ENCODE measurements at places on chromosomes 3 and 15.

- no peak for DNase-seq
Measured at GRCh38 chr3:40546816-40547215, 22.1 kb downstream of the ZNF621 start.

- DNase-seq, result peak; percentile 21
Measured at GRCh38 chr3:115217678-115218451, 70.8 kb upstream of the ZBTB20 start.

DNA sequence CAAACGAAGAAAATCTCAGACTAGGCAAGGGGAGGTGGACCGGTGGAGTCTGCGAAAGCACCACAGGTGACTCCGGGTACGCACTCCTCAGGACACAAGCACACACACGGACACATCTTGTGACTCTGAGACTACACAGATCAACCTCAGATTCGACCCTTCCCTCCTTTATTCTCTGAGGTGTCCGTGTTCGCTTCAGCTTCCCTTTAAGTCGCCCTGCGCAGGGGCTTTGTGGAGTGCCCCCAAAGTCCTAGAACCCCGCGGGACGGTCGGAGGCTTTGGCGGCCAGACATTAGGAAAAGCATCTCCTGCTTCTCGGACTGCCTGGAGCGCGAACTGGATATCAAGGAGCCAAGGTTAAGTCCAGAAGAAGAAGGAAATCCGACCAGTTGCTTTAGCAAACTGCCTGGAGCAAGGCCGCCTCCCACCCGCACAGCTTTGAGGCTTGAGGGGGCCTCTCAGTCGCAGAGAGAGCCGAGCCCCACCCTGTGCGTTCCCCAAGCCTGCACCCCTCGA, 730 bp downstream of the DGKG start:
- DNase-seq, result no peak

- no peak for DNase-seq
Measured at GRCh38 chr3:135158520-135158919, 363.5 kb downstream of the EPHB1 start.

GRCh38 chr15:57566834-57567233, 24.9 kb upstream of the MYZAP start:
- DNase-seq, result no peak

DNA sequence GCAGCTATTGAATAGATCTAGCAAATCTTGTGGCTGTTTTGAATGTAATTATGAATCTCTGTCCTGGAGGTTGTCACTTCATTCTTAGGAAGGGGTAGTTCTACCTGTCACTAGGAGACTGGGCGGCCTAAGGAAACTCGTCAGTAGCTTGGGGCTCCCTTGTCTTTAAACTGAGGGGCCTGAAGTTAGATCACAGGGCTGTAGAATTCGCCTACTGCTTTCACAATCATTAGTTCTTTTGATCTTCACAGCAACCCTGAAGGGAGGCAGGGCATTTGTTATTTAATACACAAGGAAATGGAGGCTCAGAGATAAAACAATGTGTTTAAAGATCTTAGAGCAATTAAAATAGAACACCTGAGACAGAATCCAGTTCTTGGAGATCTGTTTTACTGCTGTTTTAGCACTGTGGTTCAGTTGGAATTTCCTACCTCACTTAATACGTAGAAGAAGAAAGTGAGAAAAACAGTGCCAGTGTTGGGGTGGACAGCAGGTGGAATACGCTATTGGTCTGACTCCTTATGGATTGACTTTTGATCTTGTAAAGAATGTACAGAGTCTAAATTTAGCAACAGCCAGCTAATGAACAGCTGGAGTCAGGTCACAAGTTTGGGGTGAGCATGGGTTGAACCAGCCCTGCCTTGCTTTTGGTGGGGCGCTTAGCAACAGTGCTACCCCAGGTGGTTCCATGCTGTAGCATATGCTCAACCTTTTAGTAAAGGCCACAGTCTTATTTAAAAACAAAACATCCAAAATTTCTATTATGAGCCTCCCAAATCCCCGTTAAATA, 71.4 kb upstream of the BHLHE40 start:
- peak; percentile 42 for DNase-seq

GRCh38 chr15:70650567-70651302, 112.6 kb downstream of the UACA start:
- no peak for DNase-seq

- no peak for DNase-seq
Measured at GRCh38 chr3:52403271-52403841, 41.5 kb downstream of the SEMA3G start.

DNA sequence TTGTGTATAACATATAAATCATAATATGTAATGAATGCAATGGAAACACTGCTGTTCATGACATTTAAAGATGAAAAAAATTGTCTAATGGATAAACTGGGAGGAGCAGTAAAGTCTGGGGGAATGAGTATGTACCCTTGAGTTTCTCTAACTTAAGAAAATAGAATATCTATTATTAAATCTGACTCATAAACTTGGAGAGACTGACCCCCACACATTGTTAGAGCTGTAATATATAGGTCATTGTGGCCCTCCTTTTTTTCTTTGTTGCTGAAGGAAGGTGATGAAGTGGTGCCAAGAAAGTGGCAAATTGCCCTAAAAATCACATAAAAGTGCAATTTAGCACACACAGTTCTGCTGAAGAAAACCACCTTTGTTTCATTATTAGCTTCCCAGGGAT, 389.8 kb upstream of the RARB start:
- no peak for DNase-seq

DNA sequence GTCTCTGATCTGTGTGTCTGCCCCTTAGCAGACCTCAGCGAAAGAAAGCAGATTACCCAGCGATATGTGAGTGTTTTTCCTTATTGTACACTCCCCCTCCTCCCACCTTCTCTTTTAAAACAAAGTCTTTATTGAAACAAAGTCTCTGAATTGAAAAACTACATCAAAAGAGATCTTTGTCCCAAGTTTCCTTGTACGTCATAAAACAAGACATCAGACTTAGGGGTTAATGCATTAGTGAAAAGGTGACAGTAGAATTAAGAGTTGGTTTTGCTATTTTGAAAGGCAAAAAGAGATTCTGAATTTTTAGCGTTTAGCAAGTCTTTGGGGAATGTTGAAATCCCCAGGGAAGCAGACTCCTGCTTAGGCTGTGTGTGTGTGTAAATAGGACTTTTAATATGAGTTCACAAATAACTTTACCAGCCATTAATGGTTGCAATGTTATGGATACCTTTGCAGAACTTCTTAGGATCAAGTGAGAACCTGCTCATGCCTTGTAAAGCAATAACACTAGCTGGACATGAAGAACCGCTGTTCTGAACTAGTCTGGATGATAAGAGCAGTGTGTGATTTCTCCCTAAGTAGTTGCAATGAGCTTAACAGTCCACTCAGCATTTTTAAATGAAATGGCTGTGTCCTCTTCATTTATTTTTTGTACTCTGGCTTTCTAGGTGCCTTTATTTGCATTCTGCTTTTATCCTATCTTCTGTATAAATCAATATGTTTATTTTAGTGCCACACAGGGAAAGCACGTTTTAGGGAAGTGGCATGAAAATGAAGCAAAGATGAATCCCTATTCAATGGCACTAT, 136.6 kb downstream of the MCTP2 start:
- no peak for DNase-seq

- DNase-seq, result no peak
Measured at GRCh38 chr3:194872669-194872977, 186.9 kb downstream of the FAM43A start.

DNA sequence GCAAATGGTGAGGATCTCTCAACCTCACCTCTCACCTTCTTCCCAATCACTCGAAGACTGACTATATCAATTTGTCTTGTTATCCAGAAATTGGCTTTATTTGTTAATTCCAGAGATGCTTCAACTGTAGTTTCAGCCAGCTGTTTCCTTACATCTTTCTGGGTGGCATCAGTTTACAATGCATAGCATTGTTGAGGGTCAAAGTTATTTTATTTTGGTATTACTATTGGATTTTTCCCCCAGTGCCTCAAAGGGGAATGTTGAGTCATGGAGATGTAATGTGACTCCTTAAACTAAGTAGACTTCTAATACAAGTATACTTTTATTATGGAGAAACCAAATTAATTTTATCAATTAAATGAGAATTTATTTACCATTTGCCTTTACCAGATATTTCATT, 351.6 kb downstream of the TIGIT start:
- DNase-seq, result no peak

DNA sequence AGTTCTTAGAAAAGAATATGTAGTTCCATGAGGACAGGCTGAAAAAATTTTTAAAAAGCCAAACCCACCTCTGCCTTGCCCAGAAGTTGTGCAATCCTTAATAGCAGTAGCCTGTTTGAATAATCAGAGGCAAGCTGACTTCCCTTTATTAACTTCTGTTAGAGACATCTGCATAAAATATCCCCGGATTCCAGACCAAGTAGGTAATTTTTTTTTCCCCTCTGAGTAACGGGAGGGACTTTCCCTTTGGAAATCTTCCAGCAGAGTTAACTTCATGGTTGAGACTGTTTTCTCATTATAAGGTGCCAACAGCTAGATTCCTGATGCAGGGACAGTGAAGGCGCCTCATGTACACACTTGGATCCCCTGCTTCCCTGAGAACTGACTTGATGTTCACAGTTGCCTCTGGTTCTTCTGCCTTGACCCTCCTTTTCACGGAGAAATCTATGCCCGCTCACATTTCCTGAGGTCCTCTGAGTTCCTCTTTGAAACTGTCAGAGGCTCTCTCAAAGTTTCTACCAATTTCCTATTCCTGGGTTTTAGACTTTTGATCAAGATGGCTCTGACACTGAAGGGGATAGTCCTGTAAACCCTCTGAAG, 227.6 kb upstream of the BHLHE40 start:
- no peak for DNase-seq

GRCh38 chr3:46719044-46719565, 1.4 kb upstream of the PRSS50 start:
- no peak for DNase-seq

- no peak for DNase-seq
Measured at GRCh38 chr15:83129791-83130190, 22.3 kb downstream of the TM6SF1 start.

GRCh38 chr15:79004336-79004735, 59.5 kb upstream of the CTSH start:
- DNase-seq, result no peak

DNA sequence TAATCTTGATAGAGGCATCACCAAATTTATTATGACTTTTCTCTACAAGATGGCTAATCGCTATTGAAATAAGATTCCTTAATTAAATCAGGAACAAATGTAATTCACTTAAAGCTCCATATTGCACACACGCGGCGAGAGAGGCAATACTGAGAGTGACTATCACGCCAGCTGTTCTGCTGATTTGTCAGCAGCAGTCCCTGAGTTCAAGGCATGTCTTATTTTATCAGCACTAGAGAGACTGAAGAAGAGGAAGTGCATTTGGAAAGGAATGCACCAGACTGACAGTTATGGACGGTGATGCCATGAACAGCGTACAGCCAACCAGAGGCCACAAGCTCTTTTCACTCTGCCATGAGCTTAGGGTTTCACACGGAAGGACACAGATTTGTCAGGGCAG, 83.6 kb upstream of the SLCO3A1 start:
- DNase-seq, result no peak

GRCh38 chr3:37053753-37054152, 60.4 kb downstream of the MLH1 start:
- DNase-seq, result no peak

GRCh38 chr15:44094781-44095180, 100.3 kb downstream of the FRMD5 start:
- no peak for DNase-seq

DNA sequence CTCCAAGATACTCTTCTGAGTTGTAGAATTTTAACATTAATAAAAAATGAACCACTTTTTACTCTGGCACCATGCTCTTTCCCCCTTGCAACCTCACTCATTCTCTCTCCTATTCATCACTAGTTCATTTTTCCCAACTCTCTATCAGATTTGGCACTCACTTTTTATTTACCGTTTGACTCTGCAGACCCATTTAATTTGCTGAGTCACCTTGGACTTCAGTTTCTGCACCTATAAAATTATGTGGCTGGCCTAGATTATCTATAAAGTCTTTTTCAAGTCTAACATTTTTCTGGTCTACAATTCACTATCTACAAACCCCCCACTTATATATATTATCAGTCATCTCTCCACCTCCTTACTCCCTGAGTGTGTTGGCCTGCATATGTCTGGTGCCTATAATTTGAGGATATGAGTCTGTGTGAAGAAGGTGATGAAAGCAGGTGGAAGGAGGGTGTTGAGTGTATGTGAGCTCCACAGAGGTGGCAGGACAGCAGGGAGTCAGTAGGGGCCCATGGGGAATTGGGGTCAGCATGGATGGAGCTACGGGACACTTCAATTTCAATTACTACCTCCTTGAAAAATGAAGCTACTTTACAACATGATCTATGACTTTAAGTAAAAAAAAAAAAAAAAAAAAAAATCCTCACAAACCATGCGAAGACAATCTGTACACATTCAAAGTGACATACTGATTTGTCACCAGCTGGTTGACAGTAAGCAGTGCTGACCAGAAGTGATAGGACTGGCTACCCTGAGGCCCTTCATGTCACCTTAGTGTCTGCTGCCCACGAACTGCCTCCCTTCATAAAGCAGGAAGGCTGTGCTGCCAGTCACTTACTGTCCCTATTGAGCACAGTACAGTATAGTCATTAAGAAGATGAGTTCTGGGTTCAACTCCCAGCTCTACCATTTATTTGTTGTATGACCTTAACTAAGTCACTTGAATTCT, 334.2 kb upstream of the IL12A start:
- DNase-seq, result no peak

- no peak for DNase-seq
Measured at GRCh38 chr15:92921215-92922131, 21.3 kb downstream of the CHD2 start.

GRCh38 chr3:105798381-105798934, 70.4 kb downstream of the CBLB start:
- DNase-seq, result peak; percentile 75

- no peak for DNase-seq
Measured at GRCh38 chr15:91793771-91794170, 59.7 kb upstream of the SLCO3A1 start.

DNA sequence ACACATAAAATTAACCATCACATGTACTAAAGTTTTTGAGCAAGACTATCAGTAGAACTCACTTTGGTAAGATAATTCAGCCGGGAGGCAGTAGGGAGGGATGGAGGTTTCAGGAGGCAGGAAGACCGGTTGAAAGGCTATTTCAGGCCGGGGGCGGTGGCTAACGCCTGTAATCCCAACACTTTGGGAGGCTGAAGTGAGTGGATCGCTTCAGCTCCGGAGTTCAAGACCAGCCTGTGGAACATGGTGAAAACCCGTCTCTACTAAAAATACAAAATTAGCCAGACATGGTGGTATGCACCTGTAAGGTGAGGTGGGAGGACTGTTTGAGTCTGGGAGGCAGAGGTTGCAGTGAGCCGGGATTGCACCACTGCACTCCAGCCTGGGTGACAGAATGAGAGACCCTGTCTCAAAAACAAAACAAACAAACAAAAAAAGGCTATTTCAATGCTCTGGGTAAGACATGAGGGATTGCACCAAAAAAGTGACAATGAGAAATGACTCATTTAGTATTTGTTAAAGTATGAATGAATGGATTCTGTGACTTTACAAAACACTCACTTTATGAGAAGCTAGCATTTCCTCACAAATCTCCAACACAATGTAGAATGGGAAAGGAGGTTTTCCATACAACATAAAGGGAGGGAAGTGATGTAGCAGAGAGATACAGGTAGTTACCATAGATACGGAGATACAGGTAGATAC, 43.9 kb downstream of the SH3BP5 start:
- no peak for DNase-seq

GRCh38 chr3:38645601-38646000, 3.9 kb downstream of the SCN5A start:
- no peak for DNase-seq

- DNase-seq, result no peak
Measured at GRCh38 chr15:45441686-45442085, 63.3 kb upstream of the GATM start.

GRCh38 chr3:157263027-157263426, 103.1 kb upstream of the CCNL1 start:
- DNase-seq, result no peak
